ENCODE measurements at places on chromosomes 11 and 22.
A peak's percentile ranks its signal among the peaks of the same experiment; 100 is the strongest.

GRCh38 chr22:17159504-17159951 lies 451 bp upstream of the HDHD5 start:
- no peak for DNase-seq

DNA sequence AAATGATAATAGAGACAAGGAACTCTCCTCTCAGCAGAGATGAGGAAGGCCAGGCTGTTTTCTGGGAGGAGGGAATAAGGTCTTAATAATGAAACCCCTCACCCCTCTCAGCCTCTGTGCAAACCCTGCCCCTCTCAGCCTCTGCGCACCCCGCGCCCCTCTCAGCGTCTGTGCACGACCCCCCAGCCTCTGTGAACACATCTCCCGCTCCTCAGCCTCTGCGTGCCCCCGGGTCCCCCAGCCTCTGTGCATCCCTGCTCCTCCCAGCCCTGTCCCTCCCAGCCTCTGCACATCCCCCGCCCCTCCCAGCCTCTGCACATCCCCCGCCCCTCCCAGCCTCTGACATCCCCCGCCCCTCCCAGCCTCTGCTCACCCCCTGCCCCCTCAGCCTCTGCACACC lies 837.8 kb downstream of the TBC1D22A start:
- DNase-seq: no peak

DNA sequence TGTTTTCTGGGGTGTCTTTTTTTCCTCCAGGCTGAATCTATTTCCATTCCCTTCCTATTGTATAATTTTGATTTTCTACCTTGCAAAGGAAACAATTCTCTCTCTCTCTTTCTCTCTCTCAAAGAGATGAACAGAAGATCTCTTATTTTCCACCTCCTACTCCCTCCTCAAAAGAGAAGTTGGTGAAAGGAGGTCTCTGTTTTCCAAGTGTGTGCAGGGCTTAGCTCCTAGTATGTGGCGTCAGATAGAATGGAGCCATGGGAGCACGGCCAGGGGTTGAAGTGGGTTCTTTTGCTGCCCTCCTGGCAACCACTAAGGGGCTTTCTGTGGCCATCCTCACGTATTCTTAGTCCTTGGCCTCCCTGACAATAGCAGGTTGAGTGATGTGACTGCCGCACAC lies 480 bp downstream of the TRIM34 start:
- DNase-seq: no peak

DNA sequence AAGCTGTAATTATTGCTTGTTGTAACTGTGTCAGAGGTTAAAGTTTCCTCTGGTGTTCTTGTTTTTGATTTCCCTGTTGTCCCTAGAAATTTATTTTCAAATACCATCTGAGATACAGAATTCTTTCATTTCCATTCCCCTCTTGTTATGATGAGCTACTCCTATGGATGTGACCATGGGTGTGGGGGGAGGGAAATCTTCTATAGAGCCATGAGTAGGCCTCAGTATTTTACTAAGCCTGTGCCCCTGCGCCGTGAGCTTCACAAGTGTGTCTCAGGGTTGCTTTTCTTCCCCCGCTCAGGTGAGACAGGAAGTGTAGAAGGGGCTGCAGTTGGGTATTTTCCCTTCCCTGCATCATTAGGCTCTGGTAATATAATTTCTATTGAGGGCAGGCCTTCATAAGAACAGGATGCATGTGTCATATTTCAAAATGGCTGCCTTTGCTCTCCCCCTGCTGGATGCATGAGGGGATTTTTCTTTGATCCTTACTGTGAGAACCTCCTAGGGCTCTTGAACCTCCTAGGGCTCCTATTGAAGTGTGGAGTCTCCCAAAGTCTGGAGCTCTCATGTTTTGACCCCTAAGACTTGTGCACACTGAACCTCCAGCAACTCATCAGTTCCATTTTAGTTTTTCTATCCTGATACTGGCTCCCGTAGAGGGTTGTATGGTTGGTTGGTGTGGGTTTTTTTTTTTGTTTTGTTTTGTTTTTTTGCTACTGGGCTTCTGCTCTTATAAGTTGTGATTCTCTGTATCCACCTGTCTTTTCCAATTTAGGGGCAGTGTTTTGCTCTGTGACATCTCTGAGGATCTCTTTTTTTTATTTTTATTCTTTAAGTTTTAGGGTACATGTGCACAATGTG lies 658.2 kb downstream of the NTM start:
- DNase-seq: no peak

DNA sequence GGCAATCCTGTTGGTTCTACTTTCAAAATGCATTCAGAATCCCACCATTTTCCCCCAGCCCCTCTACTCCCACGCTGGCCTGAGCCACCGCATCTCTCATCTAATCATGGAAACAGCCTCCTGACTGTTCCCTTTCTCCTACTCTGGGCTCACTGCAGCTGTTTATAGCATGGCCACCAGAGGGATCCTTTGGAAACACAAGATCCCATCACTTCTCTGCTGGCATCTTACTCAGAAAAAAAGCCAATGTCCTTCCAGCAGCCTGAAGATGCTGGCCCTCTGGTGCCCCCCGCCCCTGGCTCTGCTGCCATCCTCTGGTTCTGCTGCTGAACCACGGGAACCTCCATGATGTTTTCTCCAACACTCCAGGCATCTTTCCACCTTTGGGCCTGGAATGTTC lies 11.1 kb downstream of the MS4A8 start:
- peak; percentile 33 for DNase-seq

GRCh38 chr11:9529334-9529650 lies 44.2 kb upstream of the WEE1 start:
- no peak for DNase-seq

GRCh38 chr11:72676861-72677341 lies 2.7 kb upstream of the PDE2A start:
- peak; percentile 78 for DNase-seq
